Pancreas (tissue), 10 donors: ENCODE measurements at places on chromosomes 4 and X. TPM values are rescaled to one million over a fixed set of nuclear protein-coding genes. Genes with fewer than 3 reads are reported as not detected.

DNA sequence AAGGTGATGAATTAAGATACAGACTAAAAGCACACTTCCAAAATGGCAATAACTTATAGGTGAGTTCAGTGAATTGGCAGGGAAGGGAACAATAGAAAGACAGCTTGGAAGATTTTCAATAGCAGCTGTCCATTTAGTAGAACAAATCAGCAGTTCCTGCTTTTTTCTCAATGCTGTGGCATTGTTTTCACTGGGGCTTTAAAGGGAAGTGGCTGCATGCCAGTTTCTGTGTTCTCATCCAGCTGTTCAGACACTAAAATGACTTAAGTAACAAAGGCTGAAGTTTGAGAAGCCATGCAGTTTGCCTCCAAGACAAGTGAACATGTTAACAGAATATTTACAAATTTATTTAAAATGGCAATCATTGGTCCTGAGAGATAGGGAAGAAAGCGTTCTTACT is 291.9 kb downstream of the FAM47A start:
- H3K27me3 ChIP-seq = peaks cover 12% of the 10 kb centered on the region
- no peaks in the 10 kb centered on the region for H3K4me1 ChIP-seq
- no peak overlapping the region for H3K4me3 ChIP-seq
- no peaks in the 10 kb centered on the region for H3K36me3 ChIP-seq
- DNase-seq = no peak

DNA sequence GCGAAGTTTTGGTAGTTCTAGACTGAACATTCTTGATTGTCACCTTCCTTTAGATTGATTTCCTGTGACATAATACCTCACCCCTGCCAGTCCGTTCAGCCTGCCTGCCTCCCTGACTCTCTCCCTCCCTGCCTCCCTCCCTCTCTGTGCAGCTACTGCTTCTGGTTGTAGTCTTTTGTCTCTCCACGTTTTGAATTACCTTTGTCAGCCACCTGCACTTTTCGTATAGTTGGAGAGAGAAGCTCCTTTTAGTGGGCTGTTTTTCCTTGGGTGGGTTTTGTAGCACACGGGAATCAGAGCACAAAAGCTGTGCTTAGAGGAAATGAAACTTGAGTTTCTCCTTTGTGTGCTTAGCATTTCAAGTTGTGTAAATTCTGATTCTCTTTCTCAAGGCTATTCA is 32.6 kb upstream of the MSMO1 start:
- H3K27ac ChIP-seq = no peak overlapping the region

DNA sequence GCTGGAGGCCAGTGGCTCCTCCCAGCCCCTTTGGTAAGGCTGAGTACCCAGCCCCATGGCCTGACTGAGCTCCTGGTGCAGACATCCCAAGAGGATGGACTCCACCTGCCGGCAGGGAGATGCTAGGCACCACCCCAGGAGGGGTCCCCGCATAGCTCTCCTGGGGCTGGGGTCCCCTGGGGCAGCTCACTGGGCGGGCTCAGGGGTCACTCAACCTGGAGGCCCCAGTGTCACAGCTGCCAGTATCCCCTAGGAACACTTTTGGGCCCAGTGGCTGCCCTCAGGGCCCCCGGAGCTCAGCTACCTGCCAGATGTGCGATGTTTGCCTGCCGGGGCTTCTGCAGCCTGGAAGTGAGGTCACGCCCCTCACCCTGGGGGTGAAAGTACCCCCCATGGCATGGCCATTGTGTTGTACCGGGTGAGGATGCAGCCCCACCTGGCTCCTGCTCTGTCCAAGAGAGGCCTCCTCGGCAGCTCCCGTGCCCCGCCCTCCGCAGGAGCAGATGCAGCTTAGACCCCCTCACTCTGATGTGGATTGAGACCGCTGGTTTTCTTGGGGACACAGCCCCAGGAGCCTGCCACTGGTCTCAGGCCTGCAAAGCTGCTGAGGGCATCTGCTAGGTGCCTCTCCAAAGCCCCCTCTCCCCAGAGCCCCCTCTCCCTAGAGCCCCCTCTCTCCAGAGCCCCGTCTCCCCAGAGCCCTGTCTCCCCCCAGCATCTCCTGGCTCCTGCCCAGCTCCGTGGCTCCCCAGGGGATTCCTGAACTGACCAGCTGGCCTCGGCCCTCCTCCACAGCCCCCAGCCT is 6.7 kb upstream of the HGFAC start:
- no peak overlapping the region for H3K27ac ChIP-seq
- no peak overlapping the region for H3K4me3 ChIP-seq
- H3K36me3 ChIP-seq = no peaks in the 10 kb centered on the region
- DNase-seq = no peak

DNA sequence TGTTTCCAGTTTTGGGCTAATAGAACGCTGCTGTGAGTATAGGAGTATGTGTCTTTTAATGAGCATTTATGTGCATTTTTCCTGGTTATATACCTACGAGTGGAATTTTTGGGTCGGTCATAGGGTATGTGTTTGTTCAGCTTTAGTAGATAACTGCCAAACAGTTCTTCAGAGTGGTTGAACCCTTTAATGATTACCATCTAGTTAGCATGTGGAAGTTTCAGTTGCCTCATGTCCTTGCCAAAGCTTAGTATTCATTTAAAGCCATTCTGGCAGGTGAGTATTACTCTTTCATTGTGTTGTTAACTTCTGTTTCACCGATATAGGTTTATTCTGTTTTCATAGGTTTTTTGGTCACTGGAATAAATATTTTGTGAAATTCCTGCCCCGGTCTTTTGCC is 229.1 kb downstream of the ARHGAP10 start:
- no peak for DNase-seq
- H3K4me3 ChIP-seq = no peak overlapping the region
- H3K36me3 ChIP-seq = no peaks in the 10 kb centered on the region
- peaks cover 4% of the 10 kb centered on the region for H3K4me1 ChIP-seq
- no peaks in the 10 kb centered on the region for H3K27me3 ChIP-seq

Gene GABRE
- total RNA-seq = 14.0 TPM

GRCh38 chr4:24174602-24175001 is 284.8 kb upstream of the PPARGC1A start:
- no peak overlapping the region for H3K4me3 ChIP-seq
- no peaks in the 10 kb centered on the region for H3K36me3 ChIP-seq
- no peak for DNase-seq
- no peak overlapping the region for H3K27ac ChIP-seq
- no peaks in the 10 kb centered on the region for H3K27me3 ChIP-seq

DNA sequence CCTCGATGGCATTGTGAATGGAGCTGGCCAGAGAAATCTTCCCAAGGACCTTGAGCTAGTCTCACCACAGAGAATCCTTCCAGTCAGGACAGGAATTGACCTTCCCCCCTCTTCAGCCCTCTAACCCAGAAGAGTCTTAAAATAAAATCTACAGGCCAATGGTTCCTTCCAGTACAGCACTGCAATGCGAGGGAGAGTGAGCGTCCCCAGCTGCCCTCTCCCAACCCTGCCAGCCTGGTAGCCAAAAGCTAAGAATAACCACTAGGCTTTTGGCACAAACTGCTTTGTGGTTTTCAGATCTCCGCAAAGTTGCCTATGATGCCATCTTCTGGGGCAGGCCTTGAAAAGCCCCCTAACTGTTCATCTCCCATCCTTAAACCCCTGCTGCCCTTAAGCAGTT is 175.1 kb downstream of the AR start:
- no peak overlapping the region for H3K4me3 ChIP-seq
- H3K27ac ChIP-seq = no peak overlapping the region
- H3K27me3 ChIP-seq = no peaks in the 10 kb centered on the region
- H3K36me3 ChIP-seq = no peaks in the 10 kb centered on the region
- no peak for DNase-seq
- H3K4me1 ChIP-seq = no peaks in the 10 kb centered on the region

GRCh38 chr4:65670331-65671031 is at the start of gene EPHA5:
TSS of gene EPHA5 (minus strand) at chr4:65670489. CDS start at chr4:65669742, 747 bp downstream.
- peak; percentile 56 for DNase-seq
- no peak within 1 kb of the TSS for H3K27ac ChIP-seq
- no peaks in the 10 kb centered on the region for H3K4me1 ChIP-seq
- no peaks in the 10 kb centered on the region for H3K36me3 ChIP-seq

- H3K27ac ChIP-seq = no peak overlapping the region
- no peaks in the 10 kb centered on the region for H3K4me1 ChIP-seq
- H3K27me3 ChIP-seq = no peaks in the 10 kb centered on the region
Measured at GRCh38 chr4:79255793-79256192, 70.1 kb downstream of the NAA11 start.

DNA sequence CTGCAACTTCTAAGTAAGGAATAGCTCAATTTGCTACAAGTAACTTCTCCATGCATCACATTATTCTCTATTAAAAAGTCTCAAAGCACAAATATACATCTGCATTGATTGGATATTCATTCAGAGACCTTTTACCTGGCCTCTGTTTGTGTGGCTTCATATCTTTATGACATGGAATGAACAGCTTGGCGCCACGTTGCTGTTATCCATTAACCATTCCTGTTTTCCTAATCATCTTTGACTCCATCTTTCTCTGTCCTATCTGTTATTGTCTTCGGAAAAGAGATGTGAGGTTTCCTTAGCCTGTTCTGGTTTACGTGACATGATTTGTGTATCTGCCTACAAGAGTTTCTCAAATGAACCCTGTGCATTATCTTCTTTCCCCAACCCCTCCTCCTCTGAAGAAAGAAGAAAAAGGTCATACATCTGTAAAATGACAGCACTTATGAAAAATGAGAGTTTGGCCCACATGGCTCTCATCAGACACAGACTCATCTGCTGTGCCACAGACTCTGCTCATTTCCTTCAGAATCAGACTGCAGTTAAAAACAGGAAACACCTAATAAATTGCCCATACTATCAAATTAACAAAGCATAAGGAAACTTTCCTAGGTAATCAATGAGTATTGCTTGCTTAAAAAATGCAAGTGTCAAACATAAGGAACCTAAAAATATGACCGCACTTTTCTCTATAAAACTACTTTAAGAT is 347.6 kb upstream of the FAM241A start:
- H3K36me3 ChIP-seq = no peaks in the 10 kb centered on the region
- no peak for DNase-seq
- no peak overlapping the region for H3K27ac ChIP-seq
- H3K4me3 ChIP-seq = no peak overlapping the region

DNA sequence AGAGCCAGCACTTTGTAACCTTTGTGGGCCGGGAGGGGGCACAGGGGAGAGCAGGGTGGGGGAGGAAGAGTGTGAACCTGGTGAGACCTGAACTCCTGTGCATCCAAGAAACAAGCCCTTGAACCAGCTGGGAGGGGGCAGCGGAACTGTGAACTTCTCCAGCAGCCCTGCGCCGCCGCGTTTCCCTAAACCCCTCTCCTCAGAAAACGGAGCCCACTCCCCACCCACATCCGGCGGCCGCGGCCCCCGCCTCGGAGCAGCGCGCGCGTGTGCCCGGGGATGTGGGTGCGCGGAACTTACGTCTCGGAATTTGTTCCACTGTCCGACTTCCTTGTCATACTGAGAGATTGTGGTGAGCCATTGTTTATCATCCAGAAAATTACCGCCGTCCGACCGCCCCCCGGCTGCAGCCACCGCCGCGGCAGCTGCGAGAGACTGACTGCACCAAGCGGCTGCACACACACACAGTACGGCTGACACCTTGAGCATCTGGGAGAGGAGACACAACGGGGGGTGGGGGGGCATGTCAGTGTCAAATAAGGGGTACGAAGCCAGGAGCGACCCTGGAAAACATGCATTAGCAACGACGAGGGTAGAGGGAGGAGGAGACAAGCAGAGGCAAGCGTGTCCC is 494 bp downstream of the SPOCK3 start:
- no peaks in the 10 kb centered on the region for H3K27me3 ChIP-seq
- peak; percentile 54 for DNase-seq

DNA sequence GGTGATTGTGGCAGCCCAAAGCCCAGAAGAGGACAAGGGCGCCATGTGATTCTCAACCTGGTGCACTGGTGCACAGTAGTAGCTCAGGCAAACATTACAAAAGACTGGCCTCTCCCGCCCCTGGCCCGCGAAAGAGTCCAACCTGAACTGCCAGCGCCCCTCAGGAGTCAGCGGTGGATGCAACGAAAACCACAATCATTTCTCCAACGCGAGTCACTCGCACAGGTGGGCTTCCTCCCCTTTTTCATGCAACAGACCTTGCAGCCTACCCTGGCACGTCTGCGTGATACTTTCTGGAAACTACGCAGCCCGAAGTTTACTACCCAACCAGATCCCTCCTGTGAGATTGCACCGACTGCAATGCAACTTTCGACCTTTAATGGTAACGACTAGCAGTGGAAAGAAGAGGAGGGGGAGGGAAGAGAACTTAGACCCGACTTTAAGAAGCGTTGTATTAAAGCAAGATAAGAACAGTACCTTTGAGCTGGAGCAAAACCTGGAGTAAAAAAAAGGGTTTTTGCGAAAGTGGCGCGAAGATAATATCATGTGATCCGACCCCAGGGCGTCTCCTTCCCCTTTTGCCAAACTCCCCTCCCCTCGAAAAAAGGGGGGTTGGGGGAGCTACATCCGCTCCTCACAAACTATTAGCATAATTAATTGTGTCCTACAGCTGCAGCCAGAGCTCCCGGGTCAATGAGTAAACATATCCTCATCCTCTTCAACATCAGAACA is 63.3 kb upstream of the CCDC160 start:
- no peaks in the 10 kb centered on the region for H3K4me1 ChIP-seq
- no peak overlapping the region for H3K4me3 ChIP-seq
- H3K36me3 ChIP-seq = no peaks in the 10 kb centered on the region

DNA sequence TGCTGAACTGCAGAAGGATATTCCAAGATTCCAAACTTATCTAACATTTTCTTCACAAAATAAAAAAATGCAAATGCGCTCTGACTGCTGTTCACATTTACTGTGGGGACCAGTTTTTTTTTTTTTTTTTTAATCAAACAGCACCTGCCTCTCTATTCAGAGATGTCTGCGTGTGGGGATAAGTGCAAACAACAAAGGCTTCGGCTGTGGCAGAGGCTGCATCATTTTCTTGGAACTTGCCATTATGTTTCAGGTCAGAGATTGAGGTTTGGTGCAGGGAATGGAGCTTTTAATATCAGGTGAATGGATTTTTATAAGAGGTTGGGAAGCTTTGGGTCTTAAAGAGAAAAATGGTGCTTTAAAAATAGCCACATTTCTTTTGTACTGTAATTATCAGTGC is 78.2 kb upstream of the TET2 start:
- no peak overlapping the region for H3K4me3 ChIP-seq
- no peaks in the 10 kb centered on the region for H3K36me3 ChIP-seq
- no peak for DNase-seq
- no peaks in the 10 kb centered on the region for H3K4me1 ChIP-seq

GRCh38 chr4:186144946-186145569 is 40.6 kb downstream of the FAM149A start:
- peak overlapping the region; percentile 86 for H3K27ac ChIP-seq
- peak overlapping the region; percentile 56 for H3K4me3 ChIP-seq
- DNase-seq = peak; percentile 55
- no peaks in the 10 kb centered on the region for H3K36me3 ChIP-seq

DNA sequence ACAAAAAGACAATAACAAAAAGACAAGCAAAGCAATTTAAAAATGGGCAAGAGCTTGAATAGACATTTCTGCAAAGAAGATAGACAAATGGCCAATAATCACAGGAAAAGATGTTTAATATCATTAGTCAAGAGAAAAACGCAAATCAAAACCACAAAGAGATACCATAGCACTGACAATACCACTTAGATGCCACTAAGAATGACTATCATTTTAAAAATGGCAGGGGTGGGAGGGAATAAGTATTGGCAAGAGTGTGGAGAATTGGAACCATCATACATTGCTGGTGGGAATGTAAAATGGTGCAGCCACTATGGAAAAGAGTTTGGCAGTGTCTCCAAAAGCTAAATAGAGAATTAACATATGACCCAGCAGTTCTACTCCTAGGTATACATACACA is 15.1 kb upstream of the EXOC1 start:
- H3K27me3 ChIP-seq = peaks cover 9% of the 10 kb centered on the region
- no peaks in the 10 kb centered on the region for H3K4me1 ChIP-seq
- no peak for DNase-seq
- no peak overlapping the region for H3K27ac ChIP-seq

GRCh38 chr4:74794382-74795010 is at the start of gene BTC:
TSS of gene BTC (minus strand) at chr4:74794523. CDS start at chr4:74794325, 198 bp downstream.
- H3K27ac ChIP-seq = peak within 1 kb of the TSS; percentile 97
- no peaks in the 10 kb centered on the region for H3K36me3 ChIP-seq
- DNase-seq = peak; percentile 78
- no peaks in the 10 kb centered on the region for H3K4me1 ChIP-seq
- no peaks in the 10 kb centered on the region for H3K27me3 ChIP-seq
- H3K4me3 ChIP-seq = peak within 1 kb of the TSS; percentile 67
